Right ventricle myocardium superior (tissue), 1 donor: ENCODE measurements at places on chromosomes 7 and 10. TPM values are rescaled to one million over a fixed set of nuclear protein-coding genes. Genes with fewer than 3 reads are reported as not detected.

The PLAC9 gene
- 29.1 TPM for total RNA-seq

DNA sequence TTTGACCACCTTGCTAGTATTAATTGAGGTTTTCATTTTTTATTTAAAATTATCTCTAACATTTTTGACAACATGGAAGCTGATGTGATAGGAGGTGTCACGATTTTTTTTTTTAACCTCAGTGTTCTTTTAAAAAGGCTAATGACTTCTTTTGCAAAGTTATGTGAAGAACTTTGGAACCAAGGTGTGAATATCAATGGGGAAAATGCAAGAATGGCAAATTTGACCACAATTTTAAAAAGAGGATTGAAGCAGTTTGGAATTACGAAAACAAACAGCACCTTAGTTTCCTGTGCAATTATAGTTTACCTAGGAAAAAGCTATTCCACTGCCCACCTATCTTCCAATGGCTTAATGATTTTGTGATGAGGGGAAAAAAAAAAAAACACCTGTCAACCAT lies 232.4 kb downstream of the VTI1A start:
- no peak for DNase-seq

- no peak for DNase-seq
Observed at GRCh38 chr7:16063221-16063620, 358.1 kb downstream of the CRPPA start.

DNA sequence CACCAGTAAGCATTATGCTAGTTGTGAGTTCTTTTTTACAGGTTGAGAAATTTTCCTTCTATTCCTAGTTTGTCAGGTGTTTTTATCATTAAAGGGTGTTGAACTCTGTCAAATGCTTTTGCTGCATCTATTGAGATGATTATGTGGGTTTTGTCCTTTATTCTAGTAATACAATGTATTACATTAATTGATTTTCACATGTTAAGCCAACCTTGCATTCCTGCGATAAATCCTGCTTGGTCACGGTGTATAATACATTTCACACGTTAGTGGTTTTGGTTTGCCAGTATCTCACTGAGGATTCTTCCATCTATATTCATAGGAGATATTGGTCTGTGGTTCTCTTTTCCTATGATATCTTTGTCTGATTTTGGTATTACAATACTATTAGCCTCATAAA lies 136.0 kb downstream of the UBE2H start:
- no peak for DNase-seq

- peak; percentile 84 for DNase-seq
Observed at GRCh38 chr10:33661580-33662336, 327.3 kb upstream of the NRP1 start.

DNA sequence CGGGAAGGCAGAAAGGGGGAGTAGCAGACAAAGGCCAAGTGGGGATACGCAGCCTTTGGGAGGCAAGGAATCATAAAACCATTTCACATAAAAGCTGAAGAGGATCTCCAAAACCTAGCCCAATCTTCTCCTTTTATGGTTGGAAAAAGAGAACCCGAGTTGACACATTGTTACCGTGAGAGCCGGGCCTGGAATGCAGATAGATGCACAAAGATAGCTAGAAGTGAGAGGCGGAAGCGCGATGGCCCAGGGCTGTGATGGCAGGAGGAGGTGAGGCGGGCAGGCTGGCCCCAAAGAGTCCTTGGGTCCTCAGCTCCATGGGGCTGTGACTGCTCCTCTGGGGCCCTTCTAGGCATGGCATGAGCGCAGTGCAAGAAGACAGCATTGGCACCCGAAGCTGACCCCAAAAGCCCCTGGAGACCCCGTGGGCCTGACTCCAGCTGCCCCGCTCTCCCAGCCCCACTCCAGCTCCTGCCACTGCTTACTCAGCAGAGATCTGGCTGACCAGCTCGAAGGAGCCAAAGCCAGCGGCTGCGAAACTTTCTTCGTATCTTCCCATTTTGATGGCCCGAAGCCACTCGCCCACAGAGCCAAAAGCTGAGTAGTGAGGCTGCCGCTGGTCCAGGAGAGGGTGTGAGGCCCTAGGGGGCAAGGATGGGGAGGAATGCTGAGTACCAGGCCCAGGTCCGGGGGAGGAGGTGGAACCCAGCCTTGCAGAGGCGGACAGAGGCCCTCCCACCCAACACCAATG lies 22.5 kb downstream of the EPHB4 start:
- no peak for DNase-seq

The MACROH2A2 gene
- 13.2 TPM for total RNA-seq

GRCh38 chr7:128427289-128427891 lies 17.6 kb upstream of the IMPDH1 start:
- DNase-seq, result no peak

DNA sequence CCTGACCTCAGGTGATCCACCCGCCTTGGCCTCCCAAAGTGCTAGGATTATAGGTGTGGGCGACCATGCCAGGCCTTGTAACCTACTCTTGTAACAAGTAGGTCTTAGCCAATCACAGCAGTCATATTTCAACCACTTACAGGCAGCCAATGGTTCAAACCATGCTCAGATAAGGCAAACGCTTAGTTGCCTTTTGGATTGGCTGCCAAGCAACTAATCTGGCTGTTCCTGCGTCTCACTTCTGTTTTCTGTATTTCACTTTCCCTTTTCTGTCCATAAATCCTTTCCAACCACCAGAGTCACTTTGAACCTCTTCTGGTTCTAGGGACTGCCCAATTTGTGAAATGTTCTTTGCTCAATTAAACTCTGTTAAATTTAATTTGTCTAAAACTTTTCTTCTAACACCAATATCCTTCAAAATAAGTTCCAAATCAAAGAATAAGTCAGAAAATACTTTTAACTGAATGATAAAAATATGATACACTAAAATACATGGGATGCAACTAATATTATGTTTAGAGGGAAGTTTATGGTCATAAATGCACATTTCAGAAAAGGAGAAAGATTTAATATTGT lies 19.1 kb upstream of the PRF1 start:
- no peak for DNase-seq

GRCh38 chr7:157881048-157881771 lies 544.4 kb downstream of the DNAJB6 start:
- no peak for DNase-seq

The TFR2 gene
- total RNA-seq, result 0.13 TPM

DNA sequence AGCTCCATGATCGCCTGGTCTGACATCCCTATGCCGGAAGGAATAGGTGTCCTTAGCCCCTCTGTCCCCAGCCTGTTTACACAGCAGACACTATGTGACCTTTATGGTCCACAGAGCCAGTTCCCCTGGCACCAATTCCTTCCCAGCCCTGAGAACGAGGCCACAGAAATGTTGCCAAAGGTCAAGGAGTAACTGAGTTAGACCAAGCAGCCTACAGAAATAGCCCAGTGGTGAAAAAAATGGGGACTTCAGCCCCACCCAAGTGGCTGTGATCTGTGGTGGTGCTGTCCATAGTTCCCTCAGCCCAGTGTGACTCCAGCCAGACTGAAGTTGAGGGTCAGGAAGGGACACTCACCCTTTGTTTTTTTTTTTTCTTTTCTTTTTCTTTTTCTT lies 2.5 kb downstream of the PGAM2 start:
- DNase-seq, result no peak

- DNase-seq, result no peak
Observed at GRCh38 chr10:43261578-43262396, 5.1 kb downstream of the RASGEF1A start.
